ENCODE measurements at places on chromosomes 1 and 21. TPM values are rescaled to one million over a fixed set of nuclear protein-coding genes. Genes with fewer than 3 reads are reported as not detected.
A peak's percentile ranks its signal among the peaks of the same experiment; 100 is the strongest.

Gene IL20
- not detected for polyA plus RNA-seq

Gene ZNF692
- polyA plus RNA-seq: 45.7 TPM

Gene ZNF687
- polyA plus RNA-seq: 30.0 TPM

Gene C1orf50
- polyA plus RNA-seq: 10.2 TPM

Gene DIPK1A
- polyA plus RNA-seq: 7.7 TPM

Gene MNDA
- 3.8 TPM for polyA plus RNA-seq

Gene PTPRC
- polyA plus RNA-seq: 4.9 TPM

Gene CHRM3
- polyA plus RNA-seq: 6.5 TPM

DNA sequence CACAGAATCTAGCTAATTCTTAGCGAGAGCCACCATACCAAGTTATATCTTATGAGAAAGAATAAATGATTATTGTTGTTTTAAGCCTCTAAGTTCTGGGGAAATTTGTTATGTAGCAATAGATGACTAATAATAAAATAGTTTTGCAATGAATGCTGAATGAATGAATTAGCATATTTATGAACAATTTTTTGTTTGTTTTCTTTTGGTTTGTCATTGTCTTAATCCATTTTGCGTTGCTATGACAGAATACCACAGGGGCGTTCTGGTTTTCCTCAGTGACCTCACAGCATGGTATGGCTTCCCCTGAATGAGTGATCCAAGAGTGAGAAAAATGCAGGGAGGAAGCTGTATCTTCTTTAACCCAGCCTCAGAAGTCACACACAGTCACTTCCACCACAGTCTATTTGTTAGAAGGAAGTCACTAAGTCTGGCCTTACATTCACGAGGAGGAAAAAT is 53.8 kb upstream of the HPDL start:
- DNase-seq: no peak

DNA sequence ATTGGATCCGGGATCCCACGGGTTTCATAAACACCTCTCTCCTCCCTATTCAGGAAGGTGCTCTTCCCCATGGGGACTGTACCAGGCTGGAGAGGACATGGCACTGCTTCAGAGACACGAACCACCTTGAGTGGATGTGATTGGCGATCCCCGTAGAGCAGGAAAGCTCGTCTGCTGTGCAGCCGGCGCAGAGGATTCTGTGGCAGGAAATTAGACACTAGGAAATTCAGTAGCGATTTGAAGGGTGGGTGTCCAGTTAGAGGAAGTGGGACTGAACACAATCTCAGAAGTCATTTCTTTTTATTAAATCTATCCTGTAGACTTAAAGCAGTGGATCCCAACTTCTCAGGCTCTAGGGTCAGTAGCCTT is 767 bp downstream of the PDIK1L start:
- no peak for DNase-seq

- no peak for DNase-seq
Measured at GRCh38 chr1:165595246-165595938, 35.6 kb upstream of the MGST3 start.

- peak; percentile 59 for DNase-seq
Measured at GRCh38 chr1:228814176-228814575, 78.9 kb downstream of the RHOU start.

DNA sequence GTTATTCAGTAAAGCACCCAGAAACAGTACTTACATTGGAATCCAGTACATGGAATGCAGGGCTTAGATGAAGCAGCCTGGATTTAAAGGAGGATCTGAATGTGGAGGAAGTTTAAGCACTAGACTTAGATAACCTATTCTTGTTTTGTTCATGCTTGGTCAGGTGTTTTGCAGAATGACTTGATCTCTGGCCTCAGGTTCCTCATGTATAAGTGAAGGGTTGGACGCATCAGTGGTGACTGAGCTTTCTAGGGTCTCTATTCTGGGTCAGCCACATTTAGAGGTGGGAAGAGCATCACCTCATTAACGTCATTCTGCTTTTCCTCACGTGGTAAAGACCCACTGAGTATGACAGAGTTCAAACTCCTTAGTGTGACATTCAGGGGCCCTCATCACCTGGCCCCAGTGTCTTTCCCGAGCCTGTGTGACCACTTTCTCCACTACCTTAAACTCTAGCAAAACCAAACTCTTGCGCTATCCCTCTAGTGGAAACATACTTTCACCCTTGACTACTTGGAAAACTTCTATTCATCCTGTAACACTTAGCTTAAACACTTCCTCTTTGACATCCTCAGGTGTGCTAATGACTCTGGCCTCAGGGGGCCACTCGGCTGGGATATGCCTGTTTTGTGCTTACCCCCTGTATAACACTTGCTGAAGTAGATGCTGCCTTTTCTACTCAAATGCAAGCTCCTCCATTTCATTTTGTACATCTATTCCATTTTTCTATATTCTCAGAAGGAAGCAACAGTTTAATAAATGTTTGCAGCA is 871 bp upstream of the ERICH3 start:
- no peak for DNase-seq

- DNase-seq: no peak
Measured at GRCh38 chr1:154129391-154129970, 25.4 kb downstream of the NUP210L start.

DNA sequence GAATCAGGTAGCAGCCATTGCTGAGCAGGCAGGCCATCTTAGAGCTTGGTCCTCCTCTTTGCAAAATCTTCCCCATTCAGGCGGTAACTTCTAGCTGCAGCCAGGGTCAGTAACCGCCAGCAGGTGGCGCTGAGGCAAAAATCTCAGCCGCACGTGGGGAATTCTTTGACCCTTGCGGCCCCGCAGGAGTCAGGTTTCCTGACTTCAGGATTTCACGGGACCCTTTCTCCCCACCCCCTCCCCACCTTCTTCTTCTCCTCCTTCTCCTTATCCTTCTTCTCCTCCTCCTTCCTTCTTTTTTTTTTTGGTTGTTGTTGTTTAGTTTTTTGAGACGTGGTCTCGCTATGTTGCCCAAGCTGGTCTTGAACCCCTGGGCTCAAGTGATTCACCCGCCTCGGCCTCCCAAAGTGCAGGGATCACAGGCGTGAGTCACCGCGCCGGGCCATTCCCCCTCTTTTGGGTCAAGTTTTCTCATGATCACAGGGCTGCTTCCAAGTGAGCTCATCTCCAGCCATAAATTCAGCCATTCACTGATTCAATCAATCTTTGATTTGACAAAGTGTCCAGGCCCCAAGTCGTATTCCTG is 33.4 kb upstream of the TENT5B start:
- peak; percentile 65 for DNase-seq

DNA sequence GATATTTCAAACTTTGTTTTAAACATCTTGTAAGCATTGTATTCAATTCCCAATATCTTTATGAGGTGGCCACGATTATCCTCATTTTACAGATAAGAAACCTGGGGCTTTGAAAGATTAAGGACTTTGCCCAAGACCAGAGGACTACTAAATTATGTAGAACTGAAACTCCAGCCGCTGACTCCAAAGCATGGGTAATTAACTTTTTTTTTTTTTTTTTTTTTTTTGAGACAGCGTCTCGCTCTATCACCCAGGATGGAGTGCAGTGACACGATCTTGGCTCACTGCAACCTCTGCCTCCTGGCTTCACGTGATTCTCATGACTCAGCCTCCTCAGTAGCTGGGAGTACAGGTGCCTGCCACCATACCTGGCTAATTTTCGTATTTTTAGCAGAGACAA is 68.7 kb downstream of the ALG14 start:
- no peak for DNase-seq

GRCh38 chr21:28671549-28672195 is 321.0 kb downstream of the LTN1 start:
- no peak for DNase-seq

DNA sequence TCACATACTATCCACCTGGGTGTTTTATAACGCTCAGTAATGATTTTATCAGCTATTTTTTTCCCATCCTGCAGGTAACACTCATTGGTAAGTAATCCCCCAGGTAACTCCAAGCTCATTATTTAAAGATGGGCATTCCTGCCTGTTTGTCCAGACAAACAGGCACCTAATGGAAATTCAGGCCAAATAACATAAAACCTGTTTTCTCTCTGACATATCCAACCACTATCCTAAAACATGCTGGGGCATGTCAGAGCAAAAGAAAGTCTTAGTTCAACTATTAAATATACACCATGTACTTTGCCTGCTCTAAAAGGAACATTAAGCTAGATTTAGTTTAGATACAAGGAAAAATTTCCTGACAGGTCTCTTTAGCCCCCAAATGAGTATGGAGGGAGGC is 987.7 kb downstream of the TTLL7 start:
- no peak for DNase-seq

DNA sequence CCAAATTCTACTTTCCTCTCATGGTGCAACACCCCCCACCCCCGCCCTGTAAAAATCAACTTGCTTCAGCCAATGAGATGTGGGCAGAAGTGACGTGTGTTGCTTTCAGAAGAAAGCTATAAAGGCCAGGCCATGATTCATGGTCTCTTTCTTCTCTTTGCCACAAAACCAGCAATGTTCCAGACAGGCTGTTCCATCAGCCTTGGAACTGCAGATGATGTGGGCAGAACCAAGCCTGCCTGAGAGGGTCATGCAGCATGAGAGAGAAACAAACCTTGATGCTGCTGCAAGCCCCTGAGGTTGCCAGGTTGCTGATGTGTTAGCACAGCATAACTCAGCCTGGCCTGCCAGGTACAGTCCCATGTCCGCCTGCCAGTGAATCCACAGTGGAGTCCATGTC is 41.8 kb downstream of the MIS18A start:
- no peak for DNase-seq

DNA sequence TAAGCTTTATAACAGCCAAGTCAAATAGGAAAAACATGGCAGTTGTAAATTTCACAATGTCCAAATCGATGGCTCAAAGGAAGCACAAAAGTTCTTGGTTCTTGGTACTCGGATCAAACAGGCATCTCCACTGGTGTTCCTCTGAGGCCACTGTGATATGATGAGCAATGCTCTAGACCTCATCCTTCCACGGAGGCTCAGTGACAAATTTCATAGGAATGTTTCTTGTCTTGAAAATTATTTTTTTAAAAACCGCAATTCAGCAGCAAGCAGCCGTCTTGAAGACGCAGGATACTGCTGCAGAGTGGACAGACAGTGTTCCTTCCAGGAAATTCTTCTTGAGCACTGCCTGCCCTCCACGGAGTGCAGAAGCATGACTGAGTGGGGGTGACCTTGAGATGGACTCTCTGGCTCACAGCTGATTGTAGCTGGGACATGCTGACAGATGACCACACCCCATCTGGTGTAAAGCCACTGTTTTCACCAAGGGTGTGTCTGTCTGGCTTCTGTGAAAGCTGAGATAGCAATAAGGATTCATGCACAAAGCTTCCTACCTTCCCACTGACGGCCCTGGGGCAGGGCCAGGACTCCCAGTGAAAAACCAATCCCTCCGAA is 61.9 kb downstream of the TIAM1 start:
- DNase-seq: no peak

DNA sequence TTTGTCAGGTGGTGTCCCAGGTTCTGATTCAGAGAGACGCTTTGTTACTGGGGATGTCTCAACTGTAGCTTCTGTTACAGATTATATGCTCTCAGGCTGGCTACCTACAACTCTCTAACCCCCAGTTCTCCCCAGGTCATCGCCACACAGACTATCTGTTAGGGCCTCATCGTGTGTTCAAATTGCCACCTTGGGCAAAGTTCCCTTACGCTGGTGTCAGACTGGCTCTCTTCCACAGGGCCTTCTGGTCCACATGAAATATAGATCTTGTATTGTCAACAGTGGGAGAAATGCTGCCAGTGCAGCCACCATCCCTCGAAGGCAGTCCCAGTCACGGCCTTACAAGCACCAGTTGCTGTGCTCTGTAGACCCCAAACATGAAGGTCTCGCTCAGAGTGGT is 15.3 kb downstream of the FMO4 start:
- no peak for DNase-seq

DNA sequence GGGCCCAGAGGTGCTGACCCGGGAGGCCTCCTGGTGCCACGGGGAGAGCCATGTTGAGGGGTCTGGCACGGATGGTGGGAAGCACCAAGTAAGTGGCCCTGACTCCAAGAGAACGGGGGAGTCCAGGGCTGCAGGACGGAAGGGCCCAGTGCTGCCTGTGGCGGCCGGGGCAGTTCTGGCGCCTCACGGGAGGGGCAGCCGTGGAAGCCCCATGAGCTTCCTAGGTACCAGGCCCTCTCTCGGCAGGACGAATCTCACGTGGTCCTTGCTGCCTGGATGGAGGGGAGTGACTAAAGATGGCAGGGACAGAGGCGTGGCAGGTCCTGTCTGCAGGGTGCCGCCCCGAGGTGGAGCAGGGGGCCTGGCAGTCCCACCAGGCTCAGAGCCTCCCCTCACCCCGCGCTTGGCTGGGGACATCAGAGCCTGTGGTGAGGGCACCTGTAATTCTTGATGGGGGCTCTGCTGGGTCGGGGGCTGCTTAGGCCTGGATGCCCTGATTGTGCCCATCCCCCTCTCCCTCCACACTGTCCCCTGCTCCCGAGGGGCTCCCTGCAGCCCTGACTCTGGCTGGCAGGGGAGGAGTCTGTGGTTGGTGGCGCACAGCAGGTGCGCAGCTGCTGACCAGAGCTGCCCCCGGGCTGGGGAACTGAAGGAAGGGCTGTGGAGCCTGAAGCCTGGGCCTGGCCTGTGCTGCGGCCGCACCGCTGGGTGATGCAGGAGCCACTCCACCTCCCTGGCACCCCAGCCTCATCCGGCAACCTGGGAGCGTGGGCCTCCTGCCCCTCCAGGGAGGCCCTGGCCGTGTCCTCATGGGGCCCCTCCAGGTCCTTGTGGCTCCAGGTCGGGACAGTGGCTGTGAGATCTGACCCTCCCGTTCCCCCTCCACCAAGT is 31.4 kb downstream of the POFUT2 start:
- no peak for DNase-seq

- DNase-seq: no peak
Measured at GRCh38 chr1:118921994-118922393, 66.1 kb downstream of the TBX15 start.

DNA sequence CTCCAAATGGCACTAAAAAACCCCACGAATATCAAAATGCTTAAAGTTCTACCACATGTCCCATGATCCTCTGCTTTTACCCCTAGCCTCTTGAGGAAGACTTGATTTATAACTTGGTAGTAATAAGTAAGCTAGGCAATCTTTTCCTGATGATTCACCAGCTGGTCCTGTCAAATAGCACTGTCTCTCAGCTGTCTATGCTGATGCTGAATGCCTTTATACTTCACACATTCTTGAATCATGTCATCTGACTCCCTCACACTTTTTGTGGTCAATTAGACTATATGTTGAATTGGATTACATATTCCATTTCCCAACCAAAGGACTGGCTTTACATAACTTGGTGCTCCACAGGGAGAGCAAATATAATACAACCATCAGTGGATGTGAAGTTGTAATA is 16.6 kb downstream of the C21orf91 start:
- no peak for DNase-seq

- DNase-seq: no peak
Measured at GRCh38 chr1:155529109-155529508, 33.5 kb downstream of the ASH1L start.

DNA sequence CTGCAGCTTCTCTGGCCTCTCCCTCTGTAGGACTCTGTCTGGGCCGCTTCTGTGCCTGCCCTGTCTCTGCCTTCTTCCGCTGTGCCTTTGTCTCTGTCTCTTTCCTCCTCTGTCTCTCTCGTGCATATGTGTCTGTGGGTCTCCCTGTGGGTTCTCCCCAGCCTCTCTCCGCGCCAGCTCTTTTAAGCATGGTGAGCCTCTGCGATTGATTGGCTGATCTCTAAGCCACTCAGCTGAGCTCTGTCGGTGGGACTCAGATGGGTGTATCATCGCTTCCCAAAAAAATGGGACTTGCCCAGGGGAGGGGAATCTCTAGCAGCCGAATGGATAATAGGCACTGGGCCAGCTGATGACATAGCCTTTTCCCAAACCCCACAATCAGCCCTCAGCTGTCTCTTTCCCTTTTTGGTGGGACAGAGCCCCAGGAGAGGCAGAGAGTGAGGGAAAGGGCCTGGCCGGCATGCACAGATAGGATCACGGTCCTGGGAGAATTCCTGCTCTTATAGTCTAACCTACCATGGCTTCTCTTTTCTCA is at the start of gene ADAMTS4:
Gene ADAMTS4 (minus strand): TSS at position 158 of the 535 bp plus-strand sequence. CDS start 427 bp downstream, outside the sequence.
- DNase-seq: no peak

- DNase-seq: no peak
Measured at GRCh38 chr1:184866586-184866985, 107.7 kb downstream of the NIBAN1 start.

All from renal pelvis (tissue), 12 donors.